ENCODE measurements at places on chromosomes 12 and 14.

DNA sequence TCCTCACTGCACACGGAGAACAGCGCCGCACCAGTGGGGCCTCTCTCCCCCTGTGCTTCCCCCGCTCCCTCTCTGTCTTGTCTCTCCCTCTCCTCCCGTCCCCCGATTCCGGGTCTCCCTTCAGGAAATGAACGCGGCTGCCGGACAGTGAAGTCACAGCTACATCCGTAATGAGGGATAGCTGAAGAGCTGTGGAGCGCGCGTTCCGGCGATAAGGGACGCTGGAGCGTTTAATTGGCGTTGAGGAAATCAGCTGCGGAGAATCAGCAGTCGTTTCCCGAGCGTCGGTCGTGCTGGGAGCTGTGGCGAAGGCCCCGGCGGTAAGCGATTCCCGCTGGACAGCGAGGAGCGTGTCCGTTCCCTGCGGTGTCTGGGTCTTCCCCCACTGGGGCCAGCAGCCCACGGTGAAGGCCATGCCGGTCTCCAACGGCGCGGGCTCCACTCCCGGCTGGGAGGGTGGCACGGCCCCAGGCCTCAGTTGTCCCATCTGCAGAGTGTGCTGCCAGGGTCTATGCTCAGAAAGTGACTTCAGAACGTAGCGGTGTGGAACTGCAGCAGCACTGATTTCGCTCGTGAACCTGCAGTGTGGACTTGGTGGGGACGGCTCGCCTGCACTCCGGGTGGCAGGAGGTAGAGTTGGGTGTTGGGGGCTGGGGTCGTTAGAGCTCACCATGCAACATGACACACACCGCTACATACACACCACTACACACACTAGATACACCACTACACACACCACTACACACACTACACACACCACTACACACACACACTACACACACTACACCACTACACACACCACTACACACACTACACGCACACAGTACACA lies 10.9 kb downstream of the NOC4L start:
- DNase-seq: no peak

DNA sequence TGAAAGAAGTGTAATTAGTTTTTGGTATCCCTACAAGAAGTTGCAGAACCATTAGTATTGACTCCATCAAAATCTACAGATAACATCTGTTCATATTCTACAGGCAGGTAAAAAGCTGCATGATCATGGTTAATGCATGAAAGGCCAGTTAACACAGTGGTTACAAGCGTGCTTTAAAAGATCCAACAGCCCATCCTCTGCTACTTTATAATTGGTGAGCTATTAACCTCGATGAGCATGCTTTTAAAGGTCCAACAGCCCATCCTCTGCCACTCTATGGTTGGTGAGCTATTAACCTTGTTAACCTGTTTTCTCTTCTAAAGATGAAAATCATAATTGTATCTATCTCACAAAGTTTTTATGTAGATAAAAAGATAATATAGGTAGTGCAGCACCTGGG lies 289.3 kb downstream of the DUSP6 start:
- no peak for DNase-seq

DNA sequence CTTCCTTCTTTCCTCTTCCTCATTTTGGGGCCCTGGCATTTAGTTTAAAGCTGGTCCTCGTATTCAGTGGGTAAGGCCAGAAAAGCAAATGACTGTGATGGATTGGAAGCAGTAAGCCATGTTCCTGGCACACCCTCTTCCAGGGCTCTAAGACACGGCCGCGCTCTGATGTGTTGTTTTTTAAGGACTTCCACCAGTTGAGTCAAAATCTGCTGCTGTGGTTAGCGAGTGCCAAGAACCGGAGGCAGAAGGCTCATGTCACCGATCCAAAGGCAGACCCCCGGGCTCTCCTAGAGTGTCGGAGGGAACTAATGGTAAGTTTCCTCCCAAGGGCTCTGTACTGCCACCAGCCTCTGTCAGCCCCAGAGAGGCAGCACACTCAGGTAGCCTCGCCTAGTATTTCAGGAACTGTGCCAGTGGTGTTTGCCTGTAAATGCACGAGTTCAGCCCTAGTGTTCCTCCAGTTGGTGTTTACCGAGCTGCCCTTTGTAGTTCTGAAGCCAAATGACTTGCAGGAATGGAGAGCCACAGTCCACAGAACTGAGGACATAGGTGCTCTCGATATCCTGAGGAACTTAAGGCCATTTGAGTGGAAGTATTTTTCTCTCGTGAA lies 72.7 kb downstream of the ESR2 start:
- DNase-seq: no peak

DNA sequence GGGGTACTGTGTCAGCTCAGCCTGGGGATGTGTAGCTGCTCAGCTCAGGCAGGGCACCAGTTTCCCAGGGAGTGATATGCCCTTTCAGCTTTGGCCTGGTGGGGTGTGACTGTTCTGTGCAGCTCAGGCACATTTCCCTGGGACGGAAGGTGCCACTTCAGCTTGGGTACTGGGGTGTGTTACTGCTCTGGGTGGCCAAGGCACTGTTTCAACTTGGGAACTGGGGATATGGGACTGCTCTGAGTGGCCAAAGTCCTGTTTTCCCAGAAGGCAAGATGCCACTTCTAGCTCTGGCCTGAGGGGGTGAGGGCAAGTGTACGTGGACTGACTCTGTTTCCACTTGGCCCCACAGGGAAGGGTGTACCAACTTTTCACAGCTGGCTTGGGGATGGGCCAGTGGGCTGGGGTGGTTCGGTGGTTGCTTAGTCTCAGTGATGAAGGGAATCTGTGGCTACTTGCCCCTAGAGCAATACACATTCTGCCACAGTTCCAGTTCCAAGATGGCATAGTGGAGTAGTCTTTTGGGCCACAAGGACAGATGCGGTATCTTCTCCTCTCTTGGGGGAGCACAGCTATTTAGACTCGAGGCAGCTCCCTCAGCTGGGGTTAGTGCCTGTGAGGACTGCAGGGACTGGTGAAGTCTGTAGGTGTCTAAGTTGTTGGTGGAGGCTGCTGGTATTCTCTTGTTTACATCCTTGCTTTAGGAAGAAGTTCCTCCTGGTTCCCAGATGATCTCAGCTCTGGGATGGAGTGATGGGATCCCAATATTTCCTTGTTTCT lies 26.4 kb downstream of the TBC1D15 start:
- DNase-seq: no peak

GRCh38 chr14:94989946-94990345 lies 167.4 kb downstream of the DICER1 start:
- no peak for DNase-seq

GRCh38 chr12:53728206-53728605 lies 954 bp upstream of the CALCOCO1 start:
- DNase-seq: no peak

- DNase-seq: no peak
Measured at GRCh38 chr14:65959563-65960024, 526.6 kb upstream of the CCDC196 start.

GRCh38 chr14:87131879-87132278 lies 861.1 kb downstream of the GALC start:
- no peak for DNase-seq

DNA sequence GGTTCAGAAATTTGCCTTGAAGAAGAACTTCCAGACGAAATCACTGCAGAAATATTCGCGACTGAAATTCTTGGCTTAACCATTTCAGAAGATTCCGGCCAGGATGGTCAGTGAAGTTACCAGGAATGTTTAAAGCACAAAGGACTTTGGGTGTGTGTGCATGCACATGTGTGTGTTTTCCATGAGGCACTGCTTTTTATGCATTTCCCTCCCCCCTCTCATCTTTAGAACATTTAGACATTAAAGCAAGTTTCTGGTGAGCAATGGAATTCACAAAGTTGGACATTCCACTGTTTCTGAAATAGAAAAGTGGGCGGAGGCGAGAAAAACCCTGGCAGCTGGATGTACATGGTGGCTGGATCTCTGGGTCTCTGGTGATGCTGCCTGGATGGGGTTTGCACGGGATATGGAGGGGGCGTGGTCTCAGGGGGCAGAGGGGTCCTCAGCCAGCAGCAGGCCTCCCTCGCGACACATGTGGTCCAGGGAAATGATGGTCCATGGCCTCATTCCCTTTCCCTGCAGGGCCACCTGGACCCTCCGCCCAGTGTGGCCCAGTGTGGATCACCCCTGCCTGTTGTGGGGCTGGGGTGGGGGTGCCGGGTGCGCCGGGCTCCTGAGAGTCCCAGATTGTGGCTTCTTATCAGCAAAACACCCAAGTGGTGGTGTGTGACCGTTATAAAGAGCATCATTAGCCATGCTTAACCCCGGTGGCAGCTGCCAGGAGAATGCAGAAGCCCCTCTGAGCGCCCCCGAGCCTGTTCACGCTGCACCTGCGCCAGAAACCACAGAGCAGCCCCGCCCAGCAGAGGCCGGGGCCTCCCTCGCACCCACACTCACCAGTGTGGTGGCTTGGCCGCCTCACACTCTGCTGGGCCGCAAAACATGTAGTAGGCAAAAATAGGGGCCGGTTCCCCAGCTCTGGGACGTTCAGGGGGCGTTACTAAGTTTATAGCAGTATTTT lies 17.8 kb upstream of the BCL7A start:
- DNase-seq: no peak

GRCh38 chr14:96592591-96593386 lies 90.6 kb downstream of the PAPOLA start:
- peak; percentile 58 for DNase-seq

DNA sequence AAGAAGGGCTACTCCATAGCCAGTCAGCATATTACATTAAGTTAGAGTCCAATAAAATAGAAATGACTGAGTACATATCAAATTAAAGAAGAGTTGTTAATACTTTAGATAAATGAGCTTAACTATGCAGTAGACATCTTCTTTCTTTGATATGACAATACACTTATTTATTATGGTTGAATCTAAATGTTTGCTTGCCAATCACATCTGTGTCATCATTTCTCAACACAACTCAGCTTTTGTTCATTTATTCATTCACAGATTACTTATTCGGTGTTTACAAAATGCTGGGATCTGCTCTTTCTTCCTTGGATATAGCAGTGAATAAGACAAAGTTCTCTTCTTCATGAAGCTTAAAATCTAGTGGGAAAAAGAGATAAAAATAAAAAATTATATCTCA lies 614.6 kb upstream of the ATP2B1 start:
- DNase-seq: no peak

DNA sequence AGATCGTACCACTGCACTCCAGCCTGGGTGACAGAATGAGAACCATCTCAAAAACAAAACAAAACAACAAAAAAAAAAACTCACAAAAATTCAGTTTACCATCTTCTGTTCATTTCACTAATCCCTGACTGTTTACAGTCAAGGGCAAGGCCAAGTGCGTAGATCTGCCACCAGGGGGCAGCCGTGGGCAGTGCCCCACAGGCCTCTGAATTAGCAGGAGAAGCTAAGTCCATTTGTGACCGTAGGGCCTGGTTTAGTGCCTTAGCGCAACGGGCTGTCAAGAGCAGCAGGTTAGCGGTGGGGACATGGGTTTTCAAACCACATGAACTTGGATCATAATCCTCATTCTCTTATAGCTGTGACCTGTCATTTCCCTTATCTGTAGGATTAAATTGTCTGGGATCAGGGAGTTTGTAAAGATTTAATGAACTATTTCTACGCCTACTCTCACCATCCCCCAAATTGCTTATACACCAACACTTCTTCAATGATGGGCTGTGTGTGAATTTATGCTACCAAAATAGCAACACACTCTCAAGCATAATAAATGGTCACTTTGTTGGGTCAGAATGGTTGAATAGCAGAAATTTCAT lies 49.0 kb downstream of the KCTD10 start:
- peak; percentile 80 for DNase-seq

DNA sequence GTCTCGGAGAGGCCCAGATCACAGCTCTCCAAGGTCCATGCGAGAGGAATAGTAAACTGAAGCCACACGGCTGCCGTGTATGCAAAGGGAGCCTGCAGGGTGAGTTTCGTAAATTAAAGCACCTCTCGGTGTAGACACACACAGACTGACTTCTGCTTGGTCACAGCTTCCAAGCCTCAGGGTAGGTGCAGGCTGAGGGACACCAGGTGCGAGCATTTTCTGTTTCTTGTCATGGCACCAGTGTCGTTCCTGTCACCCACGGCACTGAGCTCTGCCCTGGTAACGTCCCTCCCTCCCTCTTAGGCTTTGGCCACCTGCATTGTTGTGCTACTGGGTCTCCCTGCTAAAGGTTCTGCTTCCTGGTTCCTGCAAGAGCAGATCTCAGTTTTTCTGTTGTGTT lies 76.2 kb upstream of the DYNC1H1 start:
- no peak for DNase-seq

DNA sequence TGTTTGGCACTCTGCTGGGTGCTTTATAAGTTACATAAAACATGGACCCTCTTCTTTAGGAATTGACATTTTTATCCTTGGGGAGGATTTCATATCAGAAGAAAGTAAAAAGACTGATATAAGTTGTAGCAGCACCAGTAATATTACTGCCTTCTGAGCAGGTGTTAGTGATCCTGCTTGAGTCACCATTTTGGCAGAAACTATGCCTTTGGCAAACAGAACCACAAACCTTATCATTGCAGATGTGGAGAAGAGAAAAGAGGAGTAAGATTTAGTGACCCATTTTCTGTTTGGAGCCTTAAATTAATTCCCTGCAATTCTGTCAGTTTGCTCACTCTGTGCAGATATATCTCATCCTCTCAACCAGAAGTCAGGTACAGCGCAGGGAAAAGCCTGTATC lies 23.0 kb downstream of the ZNF410 start:
- no peak for DNase-seq

- DNase-seq: no peak
Measured at GRCh38 chr14:99733211-99733539, 49.1 kb downstream of the CYP46A1 start.

DNA sequence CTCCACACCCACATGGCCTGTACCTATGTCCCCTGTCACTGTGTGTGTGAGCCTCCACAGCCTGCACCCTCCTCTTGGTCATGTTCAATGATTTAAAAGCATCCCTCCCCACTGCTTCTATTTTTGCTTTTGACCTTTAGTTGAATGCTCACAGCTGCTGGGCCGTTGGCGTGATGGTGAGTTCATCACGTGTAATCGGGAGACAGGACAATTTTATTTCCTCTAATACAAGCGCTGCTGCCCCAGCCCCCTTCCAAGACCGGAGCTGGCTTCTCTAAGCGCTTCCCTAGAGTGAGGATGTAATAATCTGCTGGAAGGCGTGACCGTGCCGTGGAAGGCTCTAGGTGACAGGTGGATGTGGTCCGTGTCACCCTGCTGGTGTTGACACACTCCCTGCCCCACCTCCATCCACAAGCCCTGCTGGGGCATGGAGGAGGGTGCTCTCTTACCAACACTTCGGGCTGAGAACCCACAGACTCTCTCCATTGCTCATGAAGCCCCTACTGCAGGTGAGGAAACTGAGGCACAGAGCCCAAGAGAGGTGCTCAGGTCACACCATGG lies 25.4 kb downstream of the CCDC85C start:
- no peak for DNase-seq

- no peak for DNase-seq
Measured at GRCh38 chr12:93707836-93708235, 30.7 kb downstream of the CRADD start.

- DNase-seq: no peak
Measured at GRCh38 chr14:34043627-34044372, 92.9 kb upstream of the EGLN3 start.
